HepG2 (cell line): ENCODE measurements at places on chromosomes 1 and 21.

- DNase-seq, result no peak
Measured at GRCh38 chr1:211687462-211688215, 12.2 kb upstream of the NEK2 start.

- no peak for DNase-seq
Measured at GRCh38 chr1:152145769-152146168, 13.3 kb downstream of the RPTN start.

DNA sequence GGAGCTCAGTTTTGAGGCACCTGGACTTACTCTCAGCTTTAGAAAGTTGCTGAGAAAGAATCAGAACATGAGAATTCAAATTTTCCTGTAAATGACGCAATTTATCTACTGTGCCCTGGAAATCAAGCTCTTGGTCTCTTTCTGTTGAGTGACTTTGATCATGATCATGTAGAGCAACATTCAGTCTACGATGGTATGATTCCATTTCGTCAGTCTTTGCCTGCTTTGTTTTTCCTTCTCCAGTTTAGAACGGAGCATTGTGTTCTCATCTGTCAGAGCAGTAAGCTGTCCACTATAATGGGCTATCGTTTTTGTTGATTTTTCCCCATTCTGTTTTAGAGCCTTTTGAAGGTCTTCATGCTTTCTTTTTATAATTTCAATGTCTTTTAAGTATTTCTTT, 20.7 kb downstream of the SFT2D2 start:
- no peak for DNase-seq

DNA sequence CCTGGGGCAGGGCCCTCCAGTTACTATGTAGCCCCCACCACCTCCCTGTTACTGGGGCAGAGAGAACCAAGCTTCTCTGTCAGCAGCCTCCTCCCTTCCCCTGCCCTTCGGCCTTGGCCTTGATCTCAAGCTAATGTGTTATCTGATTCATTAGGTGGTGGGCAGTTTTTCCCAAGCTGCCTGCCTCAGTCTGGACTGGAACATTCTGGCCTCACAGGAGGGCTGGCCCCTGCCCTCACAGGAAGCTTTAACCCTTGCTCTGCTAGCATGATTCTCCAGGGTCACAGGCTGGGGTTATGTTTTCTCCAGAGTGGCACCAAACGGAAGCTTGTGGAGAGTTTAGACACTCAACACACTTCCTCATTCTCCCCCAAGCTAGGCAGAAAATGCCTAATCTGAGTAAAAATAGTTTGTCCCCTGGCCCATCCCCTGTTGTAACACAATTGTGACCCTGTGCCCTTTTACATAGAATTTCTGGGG, 37.2 kb upstream of the SLC6A9 start:
- DNase-seq, result no peak
